Activated T-helper 2 cell treated with anti-CD3 and anti-CD28 coated beads, Interferon-gamma antibody, Interleukin-2, Interleukin-4, amounts not matched to agents 10 μg/mL and 5 μg/mL and 100 μg/mL, durations not matched to agents 14 hours and 24 hours and 36 hours (primary cell): ENCODE measurements at places on chromosomes 7 and 10.
A peak's percentile ranks its signal among the peaks of the same experiment; 100 is the strongest.

DNA sequence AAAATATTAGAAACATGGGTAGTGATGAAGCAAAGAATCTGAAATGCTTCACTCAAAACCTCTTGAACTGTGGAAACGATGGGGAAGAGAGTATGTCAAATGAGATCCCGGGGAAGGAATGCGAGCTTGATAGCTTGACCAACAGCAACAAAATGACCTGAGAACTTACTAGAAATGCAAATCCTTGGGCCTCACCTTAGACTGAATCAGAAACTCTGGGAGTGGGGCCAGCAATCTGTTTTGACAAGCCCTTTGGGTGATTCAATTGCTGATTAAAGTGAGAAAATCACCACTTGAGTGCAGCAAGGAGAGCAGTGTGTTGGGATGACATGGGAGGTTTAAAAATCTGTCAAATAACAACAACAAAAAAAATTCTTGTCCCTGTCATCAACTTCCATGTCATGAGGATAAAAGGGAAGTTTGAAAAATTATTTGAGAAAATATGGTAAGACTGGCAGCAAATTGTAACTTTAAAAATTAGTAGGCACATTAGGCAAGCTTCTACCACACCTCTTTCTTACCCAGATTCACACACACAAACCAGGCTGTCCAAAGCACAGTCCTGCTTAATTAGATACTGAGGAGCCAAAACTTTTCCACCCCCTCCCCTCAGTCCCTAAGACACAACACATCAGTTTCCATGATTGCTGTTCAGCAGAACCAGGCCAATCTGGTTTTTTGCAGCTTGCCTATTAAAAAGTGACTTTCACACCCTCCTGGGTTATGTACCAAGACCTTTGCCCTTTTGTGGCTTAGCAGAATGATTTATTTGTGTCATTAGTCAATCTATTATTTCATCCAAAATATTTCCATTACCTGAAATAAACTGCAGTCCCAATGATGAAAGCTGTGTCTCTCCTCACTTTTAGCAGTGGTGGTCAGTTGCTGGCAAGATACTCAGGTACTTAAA is 15.6 kb downstream of the CALCR start:
- no peaks in the 10 kb centered on the region for H3K36me3 ChIP-seq
- DNase-seq, result no peak
- H3K27me3 ChIP-seq, result no peaks in the 10 kb centered on the region
- H3K27ac ChIP-seq, result no peak overlapping the region
- no peak overlapping the region for H3K4me3 ChIP-seq

DNA sequence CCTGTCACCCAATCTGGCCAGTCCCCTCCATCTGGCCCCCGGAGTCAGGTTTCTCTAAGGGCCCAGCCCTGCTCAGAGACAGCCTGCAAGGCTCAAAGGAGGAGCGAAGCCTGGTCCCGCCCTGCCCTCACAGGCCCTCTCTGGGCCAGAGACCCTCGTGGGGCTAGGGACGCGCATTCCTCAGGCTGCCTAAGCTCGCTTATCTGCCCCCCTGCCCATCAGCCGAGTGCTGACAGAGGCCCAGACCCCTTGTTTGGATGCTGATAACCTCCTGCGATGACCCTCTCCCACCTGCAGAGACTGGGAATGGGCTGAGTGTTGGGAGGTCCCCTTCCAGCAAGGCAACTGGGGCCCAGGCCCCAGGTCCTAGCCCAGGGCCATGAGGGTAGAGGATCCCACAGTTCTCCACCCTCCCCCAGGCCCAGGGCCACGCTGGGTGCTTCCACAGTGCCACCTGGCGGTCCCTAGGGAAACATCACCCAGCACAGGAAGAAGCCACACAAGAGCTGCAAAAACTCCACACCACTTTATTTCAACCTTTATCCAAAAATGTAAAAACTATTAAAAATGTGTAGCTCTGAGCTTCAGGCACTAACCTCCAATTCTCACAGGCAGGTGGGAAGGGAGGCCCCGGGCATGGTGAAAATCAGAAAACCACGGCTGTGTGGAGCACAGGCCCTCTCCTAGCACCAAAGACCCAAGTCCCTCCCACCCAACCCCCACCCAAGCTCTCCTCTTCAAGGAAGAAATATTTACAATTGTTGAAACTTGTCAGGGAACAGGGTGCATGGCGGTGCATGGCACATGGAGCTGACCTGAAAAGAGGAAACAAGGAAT is 2.2 kb downstream of the NPM3 start:
- DNase-seq, result peak; percentile 69
- H3K27me3 ChIP-seq, result peaks cover 22% of the 10 kb centered on the region
- H3K4me1 ChIP-seq, result peaks cover 38% of the 10 kb centered on the region

- no peak overlapping the region for H3K4me3 ChIP-seq
- no peak for DNase-seq
- H3K27me3 ChIP-seq, result no peaks in the 10 kb centered on the region
- no peaks in the 10 kb centered on the region for H3K36me3 ChIP-seq
These were observed 665.2 kb downstream of the INHBA start for GRCh38 chr7:41037691-41038090.

GRCh38 chr10:79331709-79332108 is 15.6 kb upstream of the PPIF start:
- peaks cover 2% of the 10 kb centered on the region for H3K36me3 ChIP-seq
- peak overlapping the region; percentile 11 for H3K4me3 ChIP-seq
- peak overlapping the region; percentile 90 for H3K27ac ChIP-seq
- peak; percentile 71 for DNase-seq
- H3K27me3 ChIP-seq, result no peaks in the 10 kb centered on the region

DNA sequence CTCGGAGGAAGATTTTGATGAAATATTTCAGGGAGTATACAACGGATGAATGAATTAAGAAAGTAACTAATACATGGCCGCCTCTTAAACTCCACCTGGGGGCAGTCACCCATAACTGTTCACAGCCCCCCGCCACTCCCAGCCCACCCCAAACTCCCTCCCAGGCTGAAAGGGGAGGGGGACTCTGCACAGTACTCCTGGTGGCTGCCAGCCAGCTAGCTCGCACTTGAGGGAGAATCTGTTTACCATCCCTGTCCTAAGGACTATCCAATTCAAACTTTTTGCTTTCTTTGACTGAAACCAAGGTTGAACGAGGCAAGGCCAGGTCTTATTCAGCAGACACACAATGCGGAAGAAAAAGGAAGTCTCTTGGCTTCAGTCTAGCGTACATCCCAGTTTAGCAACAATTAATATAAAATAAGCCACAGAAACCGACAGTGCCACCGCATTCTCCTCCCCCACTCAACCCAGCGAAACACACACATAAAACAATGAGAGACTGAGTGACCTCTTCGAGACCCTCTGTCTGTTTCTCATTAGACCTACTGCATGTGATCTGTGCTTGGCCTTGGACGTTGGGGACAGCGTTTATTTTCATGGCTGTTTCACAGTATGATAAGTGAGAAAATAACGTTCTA is 219.5 kb downstream of the GLI3 start:
- no peaks in the 10 kb centered on the region for H3K4me1 ChIP-seq
- DNase-seq, result no peak
- no peak overlapping the region for H3K27ac ChIP-seq
- no peak overlapping the region for H3K4me3 ChIP-seq
- no peaks in the 10 kb centered on the region for H3K36me3 ChIP-seq
- no peaks in the 10 kb centered on the region for H3K27me3 ChIP-seq

DNA sequence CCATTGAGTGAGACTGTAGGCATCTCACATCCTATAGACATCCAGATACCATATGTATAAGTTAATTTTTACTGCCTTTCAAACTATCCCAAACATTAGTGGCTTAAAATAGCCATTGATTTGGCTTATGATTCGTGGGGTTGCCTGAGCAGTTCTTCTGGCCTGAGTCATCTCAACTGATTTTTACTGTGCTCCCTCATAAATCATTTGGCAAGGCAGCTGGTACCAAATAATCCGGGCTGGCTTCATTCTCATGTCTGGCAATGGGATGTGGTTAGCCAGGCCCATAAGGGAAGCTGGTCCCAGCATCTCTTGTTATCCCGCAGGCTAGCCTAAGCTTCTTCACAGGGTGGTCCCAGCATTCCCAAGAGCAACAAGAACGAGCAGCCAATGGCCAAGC is 6.7 kb upstream of the LRGUK start:
- H3K4me3 ChIP-seq, result no peak overlapping the region
- no peaks in the 10 kb centered on the region for H3K4me1 ChIP-seq
- no peaks in the 10 kb centered on the region for H3K36me3 ChIP-seq
- H3K27ac ChIP-seq, result no peak overlapping the region
- no peak for DNase-seq
- peaks cover 9% of the 10 kb centered on the region for H3K27me3 ChIP-seq

- no peaks in the 10 kb centered on the region for H3K4me1 ChIP-seq
- no peaks in the 10 kb centered on the region for H3K27me3 ChIP-seq
- no peak overlapping the region for H3K4me3 ChIP-seq
- H3K36me3 ChIP-seq, result no peaks in the 10 kb centered on the region
- no peak for DNase-seq
These were observed 322.4 kb upstream of the GHITM start for GRCh38 chr10:83816942-83817341.

DNA sequence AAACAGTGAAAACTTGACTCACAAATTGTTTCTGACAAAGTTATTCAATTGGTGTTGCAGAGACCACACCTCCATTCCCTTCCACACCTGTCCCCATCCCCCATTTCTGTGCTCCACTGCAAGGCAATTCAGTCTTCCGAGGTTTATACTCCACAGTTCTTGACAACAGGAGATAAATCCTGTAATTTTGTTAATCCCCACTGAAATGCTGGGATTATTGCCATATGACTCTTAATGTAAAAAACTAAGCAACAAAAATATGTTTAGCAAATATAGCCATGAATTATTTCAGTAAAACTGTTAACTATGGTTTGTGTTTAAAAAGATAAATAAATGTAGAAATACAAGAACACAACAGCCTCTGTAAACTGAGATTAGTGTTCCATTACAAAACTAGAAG is 170.1 kb upstream of the SEMA3D start:
- no peak for DNase-seq
- H3K27ac ChIP-seq, result no peak overlapping the region
- no peaks in the 10 kb centered on the region for H3K4me1 ChIP-seq
- no peaks in the 10 kb centered on the region for H3K36me3 ChIP-seq
- no peak overlapping the region for H3K4me3 ChIP-seq

DNA sequence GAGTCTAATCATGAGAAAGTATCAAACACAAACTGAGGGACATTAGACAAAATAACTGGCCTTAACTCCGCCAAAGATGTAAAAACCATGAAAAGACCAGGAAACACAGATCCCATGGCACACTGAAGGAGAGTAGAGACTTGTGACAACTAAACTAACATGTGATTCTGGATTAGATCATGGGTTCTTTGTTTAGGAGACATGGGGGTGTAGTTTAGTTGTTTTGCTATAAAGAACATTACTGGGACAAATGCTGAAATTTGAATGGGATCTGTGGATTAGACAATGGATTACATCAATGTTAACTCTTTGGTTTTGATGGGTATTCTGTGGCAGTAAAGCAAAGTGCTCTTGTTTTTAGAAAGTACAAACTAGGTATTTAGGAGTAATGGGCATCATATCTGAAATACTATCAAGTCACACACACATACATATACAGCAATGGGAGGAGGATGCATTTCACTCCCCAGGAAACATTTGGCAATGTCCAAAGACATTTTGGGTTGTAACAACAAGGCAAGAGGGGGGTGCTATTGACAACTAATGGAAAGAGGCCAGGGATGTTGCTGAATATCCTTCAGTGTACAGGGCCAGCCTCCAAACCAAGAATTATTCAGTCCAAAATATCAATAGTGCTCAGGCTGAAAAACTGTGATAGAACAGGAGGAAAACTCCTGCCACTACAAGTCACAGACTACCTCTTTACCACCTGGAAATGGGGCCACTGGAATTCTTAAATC is 32.4 kb downstream of the WAPL start:
- no peak for DNase-seq
- H3K27ac ChIP-seq, result no peak overlapping the region
- H3K4me3 ChIP-seq, result no peak overlapping the region
- H3K27me3 ChIP-seq, result no peaks in the 10 kb centered on the region
- H3K4me1 ChIP-seq, result peaks cover 5% of the 10 kb centered on the region
